ENCODE measurements at places on chromosomes 11 and 22. TPM values are rescaled to one million over a fixed set of nuclear protein-coding genes. Genes with fewer than 3 reads are reported as not detected.

DNA sequence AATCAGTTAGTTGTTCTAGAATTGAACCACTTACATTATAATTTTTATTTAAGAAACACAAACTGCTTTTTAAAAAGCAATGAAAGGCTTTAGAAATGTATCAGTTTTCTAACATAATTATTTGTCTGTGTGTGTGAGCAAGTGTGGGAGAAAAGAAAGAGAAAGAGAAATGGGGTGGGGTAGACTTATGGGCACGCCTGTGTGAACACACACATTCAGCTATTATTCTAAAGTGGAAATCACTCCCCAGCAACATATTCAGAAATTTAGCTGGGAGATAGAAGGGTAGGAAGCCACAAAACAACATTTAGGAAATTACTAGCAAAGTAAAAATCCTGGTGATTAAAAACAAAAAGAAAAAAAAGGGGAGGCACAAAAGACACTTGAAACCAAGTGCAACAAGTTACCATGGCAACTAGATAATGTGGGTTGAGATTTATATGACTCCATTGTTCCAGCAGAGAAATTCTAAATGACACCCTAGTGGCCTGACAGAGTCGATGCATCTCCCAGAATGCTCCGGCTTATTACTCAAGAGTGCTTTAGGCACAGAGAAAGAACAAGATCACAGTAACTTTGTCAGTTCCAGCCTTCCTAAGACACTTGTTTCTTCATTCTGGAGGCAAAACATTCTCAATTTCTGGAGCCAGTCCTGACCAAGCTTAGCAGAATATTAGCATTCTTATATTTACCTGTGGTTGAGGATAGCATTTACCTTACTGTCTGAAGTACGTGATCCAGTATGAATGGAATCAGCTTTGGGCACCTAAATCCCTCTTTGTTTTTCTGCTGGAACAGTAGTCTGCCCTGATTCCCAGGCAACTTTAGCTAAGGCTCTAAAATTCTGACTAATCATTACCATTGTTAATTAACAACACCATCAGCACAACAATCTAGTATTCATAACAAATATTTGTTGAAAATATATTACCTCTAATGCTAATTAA lies 444.4 kb downstream of the DLG2 start:
- no peak for DNase-seq

DNA sequence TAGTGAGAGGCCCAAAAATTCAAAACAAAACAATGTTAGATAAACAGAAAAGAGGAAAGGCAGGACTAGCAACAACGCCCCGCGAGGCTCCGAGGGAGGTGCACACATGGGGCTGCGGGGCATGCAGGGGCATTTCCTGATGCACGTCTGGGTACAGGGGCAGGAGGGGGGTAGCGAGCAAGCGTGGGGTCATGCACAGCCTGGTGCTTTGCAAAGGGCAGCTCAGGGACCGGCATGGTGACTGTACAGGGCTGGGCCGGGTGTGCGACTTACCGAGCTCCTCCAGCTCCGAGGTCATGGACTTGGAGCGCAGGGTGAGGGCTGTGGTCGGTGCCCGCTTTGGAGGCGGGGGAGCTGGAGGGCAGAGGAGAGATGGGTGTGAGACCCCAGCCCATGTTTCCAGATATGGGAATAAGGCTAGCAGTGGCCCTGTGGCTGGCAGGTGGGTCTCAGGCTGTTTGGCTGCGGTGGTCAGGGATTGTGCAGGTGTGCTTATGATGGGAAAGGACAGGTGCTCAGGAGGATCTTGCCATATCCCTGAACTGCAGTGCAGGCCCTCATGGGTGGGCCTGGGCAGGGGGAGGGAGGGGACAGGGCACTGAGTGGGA lies 103.7 kb downstream of the CTTN start:
- DNase-seq, result no peak

IL17REL gene
- not detected for total RNA-seq

- DNase-seq, result no peak
Measured at GRCh38 chr11:31799435-31800397, 11.4 kb downstream of the PAX6 start.

DNA sequence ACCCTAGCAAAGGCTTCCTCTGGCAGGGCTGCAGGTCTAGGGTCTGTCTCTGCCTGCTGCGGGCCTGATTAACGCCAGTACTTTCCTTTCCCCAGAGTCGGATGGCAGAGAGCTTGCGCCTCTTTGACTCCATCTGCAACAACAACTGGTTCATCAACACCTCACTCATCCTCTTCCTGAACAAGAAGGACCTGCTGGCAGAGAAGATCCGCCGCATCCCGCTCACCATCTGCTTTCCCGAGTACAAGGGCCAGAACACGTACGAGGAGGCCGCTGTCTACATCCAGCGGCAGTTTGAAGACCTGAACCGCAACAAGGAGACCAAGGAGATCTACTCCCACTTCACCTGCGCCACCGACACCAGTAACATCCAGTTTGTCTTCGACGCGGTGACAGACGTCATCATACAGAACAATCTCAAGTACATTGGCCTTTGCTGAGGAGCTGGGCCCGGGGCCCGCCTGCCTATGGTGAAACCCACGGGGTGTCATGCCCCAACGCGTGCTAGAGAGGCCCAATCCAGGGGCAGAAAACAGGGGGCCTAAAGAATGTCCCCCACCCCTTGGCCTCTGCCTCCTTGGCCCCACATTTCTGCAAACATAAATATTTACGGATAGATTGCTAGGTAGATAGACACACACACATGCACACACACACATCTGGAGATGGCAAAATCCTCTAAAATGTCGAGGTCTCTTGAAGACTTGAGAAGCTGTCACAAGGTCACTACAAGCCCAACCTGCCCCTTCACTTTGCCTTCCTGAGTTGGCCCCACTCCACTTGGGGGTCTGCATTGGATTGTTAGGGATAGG lies 18.6 kb downstream of the RSPH14 start:
- DNase-seq, result no peak

DNA sequence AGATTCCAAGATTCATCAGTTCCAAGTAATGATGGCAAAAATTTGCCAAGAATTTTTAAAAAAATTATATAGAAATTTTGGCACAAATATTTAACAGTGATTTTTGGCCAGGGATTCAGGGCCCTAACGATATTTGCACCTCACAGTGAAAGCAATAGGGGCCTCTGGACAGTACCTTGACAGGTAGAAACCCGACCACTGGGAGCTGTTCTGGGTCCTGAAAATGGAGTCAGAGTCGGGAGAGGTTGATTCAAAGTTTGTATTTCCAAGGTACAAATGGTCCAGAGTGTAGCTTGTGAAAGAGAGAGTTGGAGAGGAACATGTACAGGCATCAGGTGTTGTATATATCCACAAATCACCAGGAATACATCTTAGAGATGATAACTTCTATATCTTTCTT lies 41.6 kb downstream of the MRGPRX2 start:
- DNase-seq, result no peak

DNA sequence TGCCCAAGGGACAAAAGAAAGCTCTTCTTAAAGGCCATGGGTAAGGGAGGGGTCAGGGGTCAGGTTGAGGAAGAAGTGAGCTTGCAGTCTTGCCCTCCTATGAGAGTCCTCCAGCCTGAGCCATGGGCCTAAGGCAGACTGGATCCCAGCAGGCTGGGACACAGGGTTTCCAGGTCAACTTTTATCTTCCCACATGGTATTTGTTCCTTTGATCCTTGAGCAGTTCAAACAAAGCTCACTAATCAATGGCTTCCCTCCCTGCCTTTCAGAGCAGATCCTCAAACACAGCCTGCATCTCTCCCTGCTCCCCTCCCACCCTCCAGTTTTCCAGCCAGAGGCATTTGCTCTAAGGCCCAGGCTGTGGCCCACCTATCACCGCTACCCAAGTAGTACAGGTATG lies 589.3 kb downstream of the INSC start:
- DNase-seq, result no peak

DNA sequence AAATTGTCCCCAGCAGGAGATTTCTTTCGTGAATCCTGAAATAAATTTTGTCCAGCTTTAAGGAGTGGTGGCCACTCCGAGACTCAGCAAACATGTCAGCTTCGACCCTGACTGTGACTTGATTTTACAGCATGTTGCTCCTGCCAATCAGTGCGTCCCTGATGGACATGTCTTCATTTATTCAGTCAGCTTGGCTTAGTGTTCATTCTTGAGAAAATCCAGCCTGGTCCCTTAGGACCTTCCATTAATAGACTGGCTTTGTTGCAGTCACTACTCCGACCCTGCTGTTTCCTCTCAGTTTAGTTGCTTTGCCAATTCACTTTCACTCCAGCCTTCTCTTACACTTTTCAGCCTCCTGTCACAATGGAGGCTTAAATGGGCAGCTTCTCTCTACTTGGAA lies 30.5 kb downstream of the TMPRSS5 start:
- no peak for DNase-seq

OR52E8 gene
- total RNA-seq, result not detected

DNA sequence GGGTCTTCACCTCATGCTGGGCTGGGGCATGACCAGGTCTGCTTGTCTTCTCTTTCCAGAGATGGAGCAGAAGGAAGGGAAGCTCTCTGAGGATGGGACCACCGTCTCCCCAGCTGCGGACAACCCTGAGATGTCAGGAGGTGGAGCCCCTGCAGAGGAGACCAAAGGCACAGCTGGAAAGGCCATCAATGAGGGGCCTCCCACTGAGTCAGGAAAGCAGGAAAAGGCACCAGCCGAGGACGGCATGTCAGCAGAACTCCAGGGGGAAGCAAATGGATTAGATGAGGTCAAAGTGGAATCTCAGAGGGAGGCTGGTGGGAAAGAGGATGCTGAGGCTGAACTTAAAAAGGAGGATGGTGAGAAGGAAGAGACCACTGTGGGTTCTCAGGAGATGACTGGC lies 5.2 kb downstream of the SMTNL1 start:
- DNase-seq, result no peak

MS4A3 gene
- 0.16 TPM for total RNA-seq

DNA sequence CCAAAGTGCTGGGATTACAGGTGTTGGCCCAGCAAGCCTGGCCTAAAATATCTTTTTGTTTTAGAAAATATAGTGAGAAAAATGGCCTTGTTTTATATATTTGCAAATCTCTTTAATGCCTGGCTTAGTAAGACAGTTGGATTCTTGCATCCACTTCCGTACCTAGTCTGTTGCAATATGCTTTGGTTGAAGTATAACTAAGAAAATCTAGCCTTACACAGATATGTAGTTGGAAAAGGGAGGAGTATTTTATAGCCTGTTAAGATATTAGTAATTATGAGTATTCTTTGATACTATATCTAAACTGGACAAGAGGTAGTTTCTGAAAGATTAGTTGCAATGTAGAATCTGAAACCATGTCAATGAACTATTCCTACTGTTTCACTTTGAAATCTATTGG lies 65.1 kb downstream of the ZNRF3 start:
- no peak for DNase-seq

UPK2 gene
- total RNA-seq, result not detected

GRCh38 chr22:46650078-46650810 lies 30.1 kb downstream of the GRAMD4 start:
- no peak for DNase-seq

DNA sequence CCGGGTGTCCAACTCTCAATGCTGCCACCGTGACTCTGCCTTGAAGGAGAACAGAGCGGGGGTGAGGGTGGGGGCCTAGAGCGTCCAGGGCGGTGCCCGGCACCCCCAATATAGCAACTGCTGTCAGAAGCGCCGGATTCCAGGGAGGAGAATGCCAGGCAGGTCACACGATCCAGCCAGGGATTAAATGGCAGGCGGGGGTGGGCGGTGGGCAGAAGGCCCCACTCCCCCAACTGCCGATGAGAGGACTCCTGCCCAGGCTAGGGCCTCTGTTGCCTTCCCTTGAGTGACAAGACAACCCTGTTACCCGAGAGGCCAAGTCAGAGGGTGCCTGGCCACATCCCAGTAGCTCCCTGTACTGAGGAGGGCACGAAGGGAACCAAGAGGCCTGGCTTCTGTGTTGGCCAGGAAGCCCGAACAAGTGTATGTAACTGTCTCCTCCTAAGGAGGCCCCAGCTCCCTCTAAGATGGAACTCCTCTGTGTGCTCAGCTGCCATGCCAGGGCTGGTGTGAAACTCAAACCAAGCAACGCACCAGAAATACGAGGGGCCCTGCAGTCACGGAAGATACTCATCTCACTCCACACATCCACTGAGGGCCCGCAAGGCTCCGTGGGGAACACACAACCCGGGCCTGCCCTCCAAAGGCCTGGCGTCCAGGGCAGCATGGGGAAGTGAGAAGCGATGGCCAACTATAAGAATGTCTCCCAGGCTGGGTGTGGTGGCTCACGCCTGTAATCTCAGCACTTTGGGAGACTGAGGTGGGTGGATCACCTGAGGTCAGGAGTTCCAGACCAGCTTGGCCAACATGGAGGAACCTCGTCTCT lies 3.0 kb downstream of the PACSIN3 start:
- no peak for DNase-seq

GRCh38 chr22:42769574-42770447 lies 49.1 kb upstream of the A4GALT start:
- DNase-seq, result no peak

DNA sequence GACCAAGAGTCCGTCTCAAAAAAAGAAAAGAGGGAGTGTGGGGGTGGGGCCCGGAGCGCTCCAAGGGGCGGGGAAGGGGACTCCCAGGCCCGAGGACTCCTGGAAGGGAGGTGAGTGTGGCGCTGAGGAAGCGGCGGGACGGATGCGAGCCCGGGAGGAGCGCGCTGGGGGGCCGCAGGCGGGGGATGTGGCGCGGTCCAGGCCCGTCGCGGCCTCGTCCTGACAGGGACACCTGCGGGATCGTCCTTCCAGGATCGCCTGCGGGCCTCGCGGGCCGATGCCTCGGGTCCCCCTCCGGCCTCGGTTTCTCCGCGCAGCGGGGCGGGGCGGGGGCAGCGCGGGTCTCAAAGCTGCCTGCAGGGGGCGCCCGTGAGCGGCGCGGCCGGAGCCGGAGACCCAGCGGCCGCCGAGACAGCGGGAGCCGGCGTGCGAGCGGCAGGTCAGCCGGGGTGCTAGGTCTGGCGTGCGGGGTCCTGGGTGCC lies 3.8 kb upstream of the ADORA2A start:
- DNase-seq, result no peak

IL18 gene
- 2.0 TPM for total RNA-seq

OR51B5 gene
- 0.47 TPM for total RNA-seq

PNPLA5 gene
- not detected for total RNA-seq

GRCh38 chr11:112658431-112658878 lies 302.8 kb upstream of the NCAM1 start:
- DNase-seq, result no peak

HBG2 gene
- total RNA-seq, result 1,921 TPM

DNA sequence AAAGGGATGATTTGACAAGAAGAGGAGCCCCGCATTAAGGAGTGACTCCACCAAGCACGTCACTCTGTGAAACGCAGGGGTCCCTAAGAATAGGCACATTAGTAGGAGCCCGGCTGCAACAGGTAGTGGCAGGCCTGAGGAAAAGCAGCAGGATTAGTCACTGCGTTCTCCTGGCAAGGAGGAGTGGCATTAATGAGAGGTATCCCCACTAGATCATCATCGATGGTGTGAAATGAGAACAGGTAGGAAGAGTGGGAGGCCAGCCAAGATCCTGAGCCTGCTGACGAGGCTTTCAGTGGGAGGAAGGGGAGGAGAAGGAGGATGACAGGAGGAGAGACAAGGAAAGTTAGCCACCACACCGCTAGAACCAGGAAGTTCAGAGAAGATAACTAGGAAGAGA lies 38.6 kb downstream of the NRXN2 start:
- DNase-seq, result no peak

- no peak for DNase-seq
Measured at GRCh38 chr11:15195454-15196200, 80.9 kb downstream of the INSC start.

GRCh38 chr22:39496131-39496838 lies 5.8 kb upstream of the MIEF1 start:
- peak; percentile 83 for DNase-seq

Measured in occipital lobe (tissue), 3 donors.